ENCODE measurements at places on chromosomes 11 and 22.
A peak's percentile ranks its signal among the peaks of the same experiment; 100 is the strongest.

DNA sequence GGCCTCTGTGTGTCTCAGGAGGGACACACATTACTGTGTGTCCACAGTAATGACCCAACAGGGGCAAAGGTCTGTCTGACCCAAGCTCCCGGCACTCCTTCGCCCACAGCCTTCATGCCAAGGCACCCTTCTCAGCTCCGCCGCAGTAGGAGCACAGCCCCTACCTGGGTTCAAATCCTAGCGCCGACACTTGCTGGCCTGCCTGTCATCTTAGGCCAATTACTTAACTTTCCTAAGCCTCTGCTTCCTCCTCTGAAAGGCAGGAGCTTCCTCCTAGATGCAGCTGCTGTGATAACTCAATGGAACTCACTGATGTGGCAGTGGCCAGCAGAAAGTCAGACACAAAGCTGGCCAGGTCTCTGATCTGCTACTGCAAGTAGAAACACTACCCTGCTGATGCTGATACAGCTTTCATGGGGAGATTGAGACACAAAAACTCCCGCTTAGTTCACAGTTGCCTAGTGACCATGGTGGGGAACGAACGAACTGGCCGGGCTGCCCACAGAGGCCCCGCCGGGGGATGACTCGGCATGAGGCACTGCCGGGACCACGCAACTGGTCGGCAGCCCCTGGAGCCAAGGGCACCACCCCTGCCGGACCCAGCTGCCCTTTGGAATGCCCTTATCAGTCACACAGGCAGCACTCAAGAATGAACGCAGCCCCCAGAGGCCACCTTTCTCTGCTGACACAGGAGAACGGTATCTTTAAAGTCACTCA lies 8.1 kb downstream of the EHD1 start:
- DNase-seq: no peak

GRCh38 chr11:57341250-57341808 lies 3.2 kb downstream of the P2RX3 start:
- no peak for DNase-seq

GRCh38 chr11:63762654-63763495 lies 5.7 kb downstream of the ZFTA start:
- no peak for DNase-seq

DNA sequence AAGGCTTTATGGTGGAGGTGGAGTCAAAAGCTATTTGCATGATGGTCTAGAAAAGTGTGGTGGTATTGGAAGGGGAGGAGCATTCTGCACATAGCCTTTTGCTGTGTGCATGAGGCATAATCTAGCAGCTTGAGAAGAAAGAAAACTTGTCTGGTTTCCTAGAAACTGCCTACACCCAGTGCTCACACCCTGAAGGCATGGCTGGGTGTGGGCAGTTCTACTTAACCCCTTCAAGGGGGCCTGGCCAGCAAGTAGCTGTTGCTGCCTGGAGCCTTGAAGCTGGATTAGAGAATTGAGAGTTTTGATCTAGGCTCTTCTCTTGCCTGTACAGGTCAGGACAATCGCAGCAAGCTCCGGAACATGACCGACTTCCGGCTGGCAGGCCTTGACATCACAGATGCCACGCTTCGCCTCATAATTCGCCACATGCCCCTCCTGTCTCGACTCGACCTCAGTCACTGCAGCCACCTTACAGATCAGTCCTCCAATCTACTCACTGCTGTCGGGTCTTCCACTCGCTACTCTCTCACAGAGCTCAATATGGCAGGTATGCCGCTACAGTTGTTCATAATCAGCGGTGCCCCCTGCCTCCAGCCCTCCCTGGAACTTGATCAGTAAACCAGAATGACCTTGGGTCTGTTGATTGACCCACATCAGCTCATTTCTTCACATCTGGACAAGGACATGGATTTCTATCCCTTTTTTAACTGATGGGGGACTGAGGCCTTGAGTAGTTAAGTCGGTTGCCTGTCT lies 12.2 kb upstream of the GRK2 start:
- DNase-seq: no peak

- DNase-seq: no peak
Observed at GRCh38 chr11:123170929-123171328, 24.1 kb downstream of the CLMP start.

DNA sequence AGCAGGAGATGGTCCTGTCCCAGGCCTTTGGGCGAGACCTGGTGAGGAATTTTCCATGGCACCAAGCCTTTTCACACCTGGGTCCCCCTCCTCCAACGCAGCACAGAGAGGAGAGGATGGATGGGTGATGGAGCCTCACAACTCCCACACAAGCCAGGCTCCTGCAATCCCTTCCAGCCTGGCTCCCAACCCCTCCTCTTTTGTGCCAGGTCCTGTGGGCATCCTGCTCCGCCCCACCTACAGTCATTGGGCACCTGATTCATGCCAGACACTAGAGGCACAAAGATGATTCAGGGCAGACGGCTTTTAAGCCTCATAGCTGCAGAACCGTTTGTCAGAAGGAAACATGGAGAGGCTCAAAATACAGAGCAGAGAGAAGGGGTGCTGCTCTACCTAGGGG lies 16.1 kb upstream of the MYRF start:
- DNase-seq: no peak

DNA sequence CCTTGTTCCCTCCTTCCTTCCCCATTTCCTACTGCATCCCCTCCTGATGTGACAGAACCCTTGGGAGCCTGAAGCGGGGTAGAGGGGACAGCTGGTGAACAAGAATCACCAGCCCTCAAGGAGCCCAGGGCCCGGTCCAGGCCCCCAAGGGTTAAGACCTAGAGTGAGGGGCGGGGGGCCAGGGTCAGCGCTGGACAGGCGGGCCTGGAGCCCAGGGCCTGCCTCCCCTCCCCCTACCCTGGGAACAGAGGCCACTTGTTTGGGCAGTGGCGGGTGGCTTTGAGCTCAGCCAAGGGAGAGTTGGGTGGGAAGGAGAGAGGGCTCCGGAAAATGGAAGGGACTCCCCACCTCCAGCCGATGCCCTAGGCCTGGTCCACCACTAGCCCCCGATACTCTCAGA lies 2.1 kb downstream of the ARAP1 start:
- no peak for DNase-seq

DNA sequence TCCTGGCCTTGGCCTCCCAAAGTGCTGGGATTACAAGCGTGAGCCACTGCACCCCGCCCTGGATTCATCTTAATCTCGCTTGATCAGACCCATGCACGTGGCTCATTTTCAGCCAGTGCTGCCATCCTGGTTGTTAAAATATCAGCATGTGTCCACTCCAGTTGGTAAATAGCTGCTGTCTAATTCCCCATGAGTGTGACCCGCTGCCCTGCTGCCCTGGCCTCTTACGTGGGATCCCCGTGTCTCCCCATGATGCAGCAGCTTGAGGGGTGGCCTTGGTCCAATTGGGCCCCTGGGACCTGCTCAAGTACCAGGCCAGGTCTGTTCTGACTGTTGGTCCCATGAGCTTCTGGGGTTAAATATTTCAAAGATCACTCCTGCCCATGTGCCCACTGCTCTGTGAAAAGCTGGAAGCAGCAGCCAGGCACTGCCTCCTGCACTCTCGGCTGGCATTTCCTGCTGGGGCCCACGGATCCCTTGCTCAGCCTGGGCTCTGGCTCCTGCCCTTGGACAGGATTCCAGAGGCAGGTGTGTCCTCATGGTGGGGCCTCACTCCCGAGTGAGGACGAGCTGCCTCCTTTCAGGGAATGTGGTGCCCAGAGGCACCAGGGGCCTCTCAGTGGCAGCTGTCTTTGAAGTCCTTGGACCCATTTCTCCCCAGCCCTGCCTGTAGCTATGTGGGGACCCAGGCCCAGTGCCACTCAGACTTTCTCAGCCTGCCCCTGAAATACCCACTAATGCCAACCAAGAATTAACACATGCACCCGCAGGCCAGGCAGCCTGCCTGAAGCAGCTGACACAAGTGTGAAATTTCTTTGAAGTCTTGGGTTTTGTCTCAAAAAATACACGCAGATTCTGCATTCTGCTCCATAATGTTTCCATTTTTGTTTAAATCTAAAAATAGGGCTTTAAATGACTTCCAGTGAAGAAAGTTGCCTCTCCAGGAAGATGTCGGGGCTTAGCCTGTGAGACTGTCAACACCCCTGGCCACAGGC lies 38.1 kb upstream of the PRDM11 start:
- no peak for DNase-seq

DNA sequence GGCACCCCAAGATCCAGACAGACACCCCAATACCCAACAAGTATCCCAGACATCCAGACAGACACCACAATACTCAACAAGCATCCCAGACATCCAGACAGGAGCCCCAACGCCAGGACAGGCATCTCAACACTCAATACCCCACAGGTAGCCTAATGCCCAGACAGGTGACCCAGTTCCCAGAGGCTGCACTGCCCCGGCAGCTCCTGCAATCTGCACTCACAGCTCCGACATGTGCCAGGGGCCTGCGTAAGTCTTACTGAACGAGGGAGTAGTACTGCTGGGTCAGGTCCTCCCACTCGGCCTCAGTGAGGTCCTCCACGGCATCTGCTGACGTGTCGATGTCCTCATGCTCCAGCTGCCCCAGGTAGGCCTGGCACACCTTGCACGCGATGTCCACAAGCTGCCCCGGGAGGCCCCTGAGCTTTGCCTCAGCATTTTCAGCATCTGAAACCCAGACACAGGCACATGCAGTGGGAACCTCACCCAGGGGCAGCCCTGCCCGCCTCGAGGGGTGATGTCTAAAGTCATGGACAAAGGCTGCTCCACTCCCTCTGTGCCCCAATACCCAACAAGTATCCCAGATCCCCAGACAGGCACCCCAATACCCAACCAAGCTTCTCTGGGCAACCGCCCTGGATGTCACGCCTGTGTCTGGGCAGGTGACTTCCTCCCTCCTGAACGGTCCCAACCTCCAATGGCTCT lies 16.6 kb downstream of the TTLL8 start:
- DNase-seq: no peak

DNA sequence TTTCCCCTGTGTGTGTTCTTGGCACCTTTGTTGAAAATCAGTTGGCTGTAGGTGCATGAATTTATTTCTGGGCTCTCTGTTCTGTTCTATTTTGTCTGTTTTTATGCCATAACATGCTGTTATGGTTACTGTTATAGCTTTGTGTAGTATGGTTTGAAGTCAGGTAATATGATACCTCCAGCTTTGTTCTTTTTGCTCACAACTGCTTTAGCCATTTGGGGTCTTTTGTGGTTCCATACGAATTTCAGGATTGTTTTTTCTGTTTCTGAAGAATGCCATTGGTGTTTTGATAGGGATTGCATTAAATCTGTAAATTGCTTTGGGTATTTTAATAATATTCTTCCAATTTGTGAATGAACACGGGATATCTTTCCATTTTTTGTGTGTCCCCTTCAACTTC lies 4.7 kb downstream of the PEX26 start:
- no peak for DNase-seq

GRCh38 chr11:99489581-99489980 lies 468.8 kb downstream of the CNTN5 start:
- DNase-seq: no peak

DNA sequence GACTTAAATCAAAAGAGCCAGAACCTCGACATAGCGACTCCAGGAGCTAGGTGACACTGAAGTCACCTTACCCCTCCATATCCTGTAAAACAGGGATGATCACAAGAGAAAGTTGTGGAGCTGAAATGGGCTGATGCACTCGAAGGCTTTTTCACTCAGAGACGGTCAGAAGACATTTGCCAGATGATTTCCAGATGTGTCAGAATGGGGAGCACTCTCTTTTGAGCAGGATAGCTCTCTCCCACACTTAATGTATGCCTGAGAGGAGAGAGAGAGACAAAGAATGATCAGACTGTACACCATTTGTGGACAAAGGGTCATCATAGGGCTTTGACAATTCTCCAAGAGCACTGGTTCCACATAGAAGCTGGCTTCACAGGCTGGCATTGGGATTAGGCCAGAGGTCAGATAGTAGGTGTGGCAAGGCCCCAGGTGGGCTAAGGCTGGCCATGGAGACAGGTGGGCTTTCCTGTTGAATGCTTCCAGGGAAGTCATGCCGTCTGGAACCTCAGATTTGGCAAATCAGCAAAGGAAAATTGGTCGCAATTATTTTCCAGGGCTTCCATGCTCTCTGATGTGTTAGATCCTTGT lies 42.3 kb upstream of the ETS1 start:
- no peak for DNase-seq

DNA sequence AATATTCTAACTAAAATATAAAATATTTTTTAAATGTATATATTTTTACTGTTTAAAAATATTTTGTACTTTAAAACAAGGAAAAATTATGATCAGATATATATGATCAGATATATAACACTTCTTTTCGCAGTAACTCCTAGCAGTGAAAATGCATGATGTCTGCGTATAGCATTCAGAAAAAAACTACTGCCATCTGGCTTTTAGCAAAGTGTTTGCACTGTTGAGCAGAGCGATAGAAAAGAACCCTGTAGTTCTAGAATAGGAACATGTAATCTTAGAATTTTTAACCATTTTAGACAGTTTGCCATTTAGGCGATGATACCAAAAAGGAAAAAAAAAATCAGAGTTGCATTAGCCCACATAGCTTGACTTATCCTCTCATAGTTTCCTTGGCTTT lies 370.4 kb upstream of the ANO3 start:
- no peak for DNase-seq

GRCh38 chr22:37544955-37545702 lies 15.2 kb upstream of the CDC42EP1 start:
- peak; percentile 40 for DNase-seq

GRCh38 chr11:114586797-114587196 lies 8.8 kb downstream of the NXPE4 start:
- DNase-seq: no peak

DNA sequence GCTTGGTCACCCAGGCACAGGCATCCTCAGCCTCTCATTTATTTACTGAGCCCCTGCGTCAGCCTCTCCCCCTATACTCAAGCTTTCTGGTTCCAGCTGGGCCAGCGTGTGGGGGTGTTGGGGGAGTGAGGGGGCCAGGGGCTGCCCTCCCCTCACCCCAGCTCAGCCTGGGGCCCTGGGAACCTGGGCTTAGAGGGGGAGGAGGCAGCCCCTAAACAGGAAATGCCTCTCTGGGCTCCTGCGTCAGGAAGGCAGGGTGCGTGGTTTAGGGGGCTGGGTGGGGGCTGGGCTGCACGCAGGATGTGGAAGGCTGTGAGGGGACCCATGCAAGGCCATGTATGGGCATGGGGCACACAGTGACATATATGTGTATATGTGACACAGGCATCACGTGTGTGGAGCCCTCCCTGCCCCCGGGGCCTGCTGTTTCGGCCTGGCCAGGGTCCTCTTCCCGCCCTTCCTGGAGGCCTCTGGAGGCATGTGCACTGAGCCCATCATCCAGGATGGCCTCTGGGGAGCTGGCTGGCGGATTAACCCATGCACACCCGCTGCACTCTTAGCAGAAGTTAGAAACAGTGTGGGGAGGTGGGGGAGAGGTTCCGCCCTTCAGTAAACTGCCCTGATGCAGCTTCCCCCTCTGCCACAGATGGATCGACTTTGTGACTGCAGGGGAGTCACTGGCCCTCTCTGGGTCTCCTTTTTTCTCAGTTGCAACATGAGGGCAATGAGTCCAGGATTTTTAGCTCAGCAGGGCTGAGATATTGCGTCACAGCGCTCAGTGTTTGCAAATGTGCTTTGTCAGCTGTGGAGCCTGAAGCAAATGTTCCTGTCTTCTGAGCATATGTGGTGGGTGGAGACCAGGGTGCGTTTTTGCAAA lies 1.1 kb upstream of the CD248 start:
- DNase-seq: peak; percentile 79
